ENCODE measurements at places on chromosomes 6 and 20.

- no peak for DNase-seq
Observed at GRCh38 chr6:104995989-104996617, 39.2 kb downstream of the LIN28B start.

GRCh38 chr6:154041001-154041400, 2.0 kb downstream of the OPRM1 start:
- DNase-seq, result no peak

DNA sequence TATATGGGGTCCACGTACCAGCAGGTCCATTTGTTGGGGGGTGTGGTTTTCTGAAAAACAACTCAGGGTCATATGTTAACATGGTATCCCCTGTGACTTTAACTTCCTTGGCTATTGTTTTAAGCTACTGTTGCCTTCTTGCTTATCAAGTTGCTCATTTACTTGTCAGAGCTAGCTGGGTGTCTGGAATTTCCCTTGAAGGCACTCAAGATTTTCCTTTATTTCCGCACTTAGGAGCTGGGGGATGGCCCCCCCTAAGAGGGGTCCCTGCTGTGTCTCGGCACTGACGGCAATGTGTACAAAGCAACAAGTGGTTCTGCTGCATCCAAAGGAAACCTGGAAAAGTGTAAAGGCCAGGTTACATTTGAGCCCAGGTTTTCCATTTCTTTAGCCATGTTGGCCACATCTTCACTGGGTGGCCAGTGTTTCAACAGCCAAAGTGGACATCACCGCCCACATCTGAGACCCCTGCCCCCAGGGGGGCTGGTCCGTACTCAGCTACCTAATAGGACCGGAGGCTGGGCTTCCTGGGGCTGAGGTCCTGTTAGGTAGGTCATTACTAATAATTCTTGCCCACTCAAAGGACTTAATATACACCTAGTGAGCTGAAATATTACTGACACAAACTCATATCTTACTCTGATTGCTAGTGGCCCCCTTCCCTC, 24.8 kb upstream of the SYNDIG1 start:
- no peak for DNase-seq

- DNase-seq, result no peak
Observed at GRCh38 chr6:154931711-154932424, 63.2 kb upstream of the TIAM2 start.

DNA sequence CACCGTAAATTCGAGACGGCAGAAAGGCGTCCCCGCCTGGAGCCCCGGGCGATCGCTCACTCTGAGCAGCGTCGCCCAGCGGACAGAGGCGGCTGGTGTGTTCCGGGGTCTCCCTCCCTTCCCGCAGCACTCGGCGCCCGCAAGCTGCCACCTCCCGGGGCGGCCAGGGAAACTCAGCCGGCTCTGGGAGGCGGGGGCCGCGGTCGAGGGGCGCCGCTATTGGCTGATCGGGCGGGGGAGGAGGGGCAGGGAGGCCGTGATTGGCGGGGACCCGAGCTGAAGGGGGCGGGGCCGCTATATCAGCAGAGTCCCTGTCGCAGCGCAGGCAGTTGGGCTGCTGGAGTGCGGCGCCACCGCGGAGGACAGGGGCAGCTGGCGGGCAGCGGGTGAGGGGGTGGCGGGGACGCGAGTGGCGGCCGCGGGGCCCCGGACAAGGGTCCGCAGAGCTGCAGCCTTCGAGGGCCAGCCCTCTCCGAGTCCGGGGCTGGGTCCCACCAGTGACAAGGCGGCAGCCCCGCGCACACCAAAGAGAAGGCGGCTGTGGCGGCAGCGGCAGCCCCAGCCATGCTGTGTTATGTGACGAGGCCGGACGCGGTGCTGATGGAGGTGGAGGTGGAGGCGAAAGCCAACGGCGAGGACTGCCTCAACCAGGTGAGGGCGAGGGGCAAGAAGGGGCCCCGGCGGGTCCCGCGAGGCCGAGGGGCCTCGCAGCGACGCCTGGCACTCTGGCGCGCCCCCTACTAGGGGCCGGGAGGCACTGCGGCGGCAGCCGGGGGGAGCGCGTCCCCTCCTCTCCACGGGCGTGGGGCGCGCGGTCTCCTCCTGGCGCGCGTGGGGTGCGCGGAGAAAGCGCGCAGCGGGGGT, at the start of gene MYLIP:
MYLIP (plus strand) TSS at position 328 of the 864 bp plus-strand sequence; CDS start at position 565, 237 bp downstream.
- peak; percentile 86 for DNase-seq

- no peak for DNase-seq
Observed at GRCh38 chr6:18021166-18021850, 33.9 kb upstream of the KIF13A start.

DNA sequence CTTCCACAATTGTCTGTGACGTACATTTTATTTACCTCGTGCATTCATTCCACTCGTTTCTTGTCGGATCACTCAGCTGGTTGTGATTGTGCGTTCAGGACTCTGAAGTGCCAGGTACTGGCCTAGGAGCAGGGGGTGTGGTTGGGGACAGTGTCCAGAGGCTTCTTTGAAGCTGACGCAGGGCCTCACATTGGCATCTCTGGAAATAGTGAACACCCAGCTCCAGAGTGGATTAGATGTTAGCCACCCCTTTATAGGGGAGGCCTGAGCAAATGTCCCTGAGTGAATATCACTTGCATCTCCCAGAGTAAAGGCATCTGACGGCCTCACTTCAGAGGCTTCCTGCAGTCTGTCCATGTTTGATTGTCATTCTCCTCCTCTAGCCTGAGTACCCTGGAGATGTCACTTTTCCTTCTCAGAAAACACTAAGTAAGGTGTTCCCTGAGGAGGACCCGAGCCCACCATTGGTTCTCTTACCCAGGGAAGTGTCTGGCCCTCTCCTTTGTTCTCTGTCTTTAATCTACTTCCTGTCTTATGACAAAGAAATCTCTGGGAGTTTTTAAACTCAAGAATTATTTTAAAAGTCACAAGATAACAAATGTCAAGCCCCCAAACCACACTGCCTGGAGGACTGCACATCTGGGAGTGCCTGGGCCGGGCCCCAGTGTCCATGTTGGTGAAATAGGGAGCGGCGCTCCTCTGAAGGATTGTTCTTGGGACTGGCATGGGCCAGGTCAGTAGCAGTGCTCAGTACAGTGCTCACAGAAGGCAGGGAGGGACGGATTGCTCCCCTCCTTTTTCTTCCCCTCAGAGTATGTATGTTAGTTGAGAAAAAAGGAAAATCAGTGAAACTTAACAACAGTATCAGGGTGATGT, 10.8 kb downstream of the STX16 start:
- no peak for DNase-seq

DNA sequence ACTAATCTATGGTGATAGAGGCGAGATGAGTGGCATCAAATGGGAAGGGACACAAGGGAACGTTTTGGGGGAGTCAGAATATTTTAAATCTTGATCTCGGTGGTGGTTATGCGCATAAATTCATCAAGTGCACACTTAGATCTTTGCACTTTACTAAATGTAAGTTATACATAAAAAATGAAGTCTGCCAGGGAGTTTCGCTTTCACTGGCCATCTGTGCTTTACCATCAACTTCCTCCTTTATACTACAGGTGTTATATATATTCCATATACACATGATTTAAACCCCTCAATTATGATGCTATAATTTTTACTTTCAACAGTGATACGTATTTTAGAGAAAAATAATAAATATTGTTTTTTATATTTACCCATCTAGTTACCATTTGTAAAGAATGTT, 97.6 kb upstream of the AKIRIN2 start:
- no peak for DNase-seq

GRCh38 chr6:548091-548490, 108.8 kb downstream of the HUS1B start:
- no peak for DNase-seq

- no peak for DNase-seq
Observed at GRCh38 chr6:36326356-36326995, 10.2 kb downstream of the BNIP5 start.

GRCh38 chr6:37501632-37502491, 2.2 kb upstream of the CCDC167 start:
- DNase-seq, result no peak

- DNase-seq, result no peak
Observed at GRCh38 chr6:141388666-141389065, 744.1 kb upstream of the GJE1 start.

- DNase-seq, result no peak
Observed at GRCh38 chr6:114342826-114343781, at the start of gene HS3ST5. Gene HS3ST5 (minus strand): TSS chr6:114343023. CDS start chr6:114062845, 280,178 bp downstream.

- no peak for DNase-seq
Observed at GRCh38 chr6:124879110-124879991, 82.9 kb upstream of the RNF217 start.

- DNase-seq, result no peak
Observed at GRCh38 chr6:53179961-53180651, 31.5 kb upstream of the GCM1 start.

- no peak for DNase-seq
Observed at GRCh38 chr6:93366506-93366905, 52.9 kb downstream of the EPHA7 start.

DNA sequence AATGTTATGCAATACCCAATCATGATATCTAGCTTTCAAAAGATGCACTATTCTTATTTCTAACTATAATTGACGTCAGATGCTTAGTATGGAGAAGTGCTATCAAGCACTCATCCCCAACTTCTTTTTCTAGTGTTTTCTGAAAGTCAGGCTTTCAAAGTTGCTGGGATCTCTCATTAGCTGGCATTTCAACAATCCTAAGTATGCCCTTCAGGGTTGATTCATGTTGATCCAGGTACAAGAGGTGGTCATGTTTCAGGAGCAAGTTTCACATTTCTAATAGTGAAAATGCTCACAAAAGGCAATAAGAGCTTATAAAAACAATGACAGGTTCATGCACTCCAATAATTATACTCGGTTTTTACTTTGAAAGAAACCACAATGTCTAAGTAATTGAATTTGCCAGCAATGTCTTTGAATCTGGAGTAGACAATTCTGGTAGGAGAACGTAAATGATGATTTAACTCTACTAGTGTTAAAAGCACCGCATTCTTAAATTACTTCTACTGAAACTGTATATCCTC, 193.7 kb upstream of the KHDRBS2 start:
- DNase-seq, result no peak

DNA sequence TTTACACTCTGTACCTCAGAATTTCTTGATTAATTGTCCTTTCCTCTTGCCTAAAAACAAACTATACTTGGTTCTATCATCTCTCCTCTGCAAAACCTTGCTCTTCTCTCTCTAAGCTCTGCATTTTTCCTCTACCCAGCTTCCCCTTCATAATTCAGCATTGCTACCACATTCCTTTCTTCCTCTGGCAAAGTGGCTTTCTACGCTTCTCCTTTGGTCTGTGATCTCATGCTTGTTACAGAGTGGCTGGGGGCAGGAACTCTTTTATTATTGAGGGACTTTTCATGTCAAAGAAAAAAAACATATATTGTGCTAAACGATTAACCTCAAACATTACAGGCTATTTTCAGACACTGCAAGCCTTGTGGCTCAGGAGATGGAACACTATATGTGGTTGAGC, 333.3 kb upstream of the KCNQ5 start:
- DNase-seq, result no peak

- DNase-seq, result no peak
Observed at GRCh38 chr6:133131621-133132465, 109.3 kb upstream of the EYA4 start.

DNA sequence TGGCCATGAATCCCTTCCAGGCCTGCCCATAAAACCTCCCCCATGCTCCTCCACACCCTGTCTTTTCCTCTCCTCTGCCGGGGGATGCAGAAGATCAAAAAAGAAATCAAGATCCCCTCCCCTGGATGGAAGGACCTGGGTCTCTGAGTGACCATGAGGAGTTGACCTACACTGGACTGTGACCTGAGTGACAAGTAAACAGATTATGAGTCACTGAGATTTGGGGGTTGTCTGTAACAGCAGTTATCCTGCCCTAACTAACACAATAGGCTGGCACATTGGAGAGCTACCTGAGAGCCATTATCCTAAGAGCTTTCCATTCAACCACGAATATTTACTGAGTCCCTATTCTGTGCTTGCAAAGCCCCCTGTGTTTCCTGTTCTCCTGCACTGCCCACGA, 28.4 kb upstream of the SIRPA start:
- DNase-seq, result no peak

GRCh38 chr20:62732031-62732760, 23.6 kb downstream of the NTSR1 start:
- DNase-seq, result no peak

- DNase-seq, result peak; percentile 36
Observed at GRCh38 chr6:7914991-7915789, 4.6 kb upstream of the TXNDC5 start.

DNA sequence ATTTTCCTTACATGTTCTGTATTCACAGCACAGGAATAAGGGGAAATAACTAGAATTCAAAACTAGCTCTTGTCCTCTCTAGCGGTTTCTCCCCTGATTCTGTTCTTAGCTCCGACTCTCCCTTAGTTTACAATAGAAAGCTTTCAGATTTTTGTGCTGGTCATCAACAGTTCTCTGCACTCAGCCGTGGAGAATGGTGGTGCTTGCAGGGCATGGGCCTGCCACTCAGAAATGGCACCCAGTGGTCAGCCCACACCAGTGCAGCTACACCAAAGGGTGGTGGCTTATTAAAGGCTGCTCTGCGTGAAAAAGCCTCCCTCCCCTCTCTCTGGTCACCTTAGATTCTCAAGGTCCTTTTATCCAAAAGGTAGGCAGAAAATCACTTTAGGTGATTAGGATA, 123.5 kb downstream of the SASH1 start:
- no peak for DNase-seq

All from GOT3 (cell line).